ENCODE measurements at places on chromosomes 6 and 20. TPM values are rescaled to one million over a fixed set of nuclear protein-coding genes. Genes with fewer than 3 reads are reported as not detected.

GRCh38 chr6:28354688-28355554, 5.2 kb downstream of the ZKSCAN3 start:
- DNase-seq = no peak

GRCh38 chr6:143839196-143839595, 3.9 kb upstream of the LTV1 start:
- DNase-seq = no peak

DNA sequence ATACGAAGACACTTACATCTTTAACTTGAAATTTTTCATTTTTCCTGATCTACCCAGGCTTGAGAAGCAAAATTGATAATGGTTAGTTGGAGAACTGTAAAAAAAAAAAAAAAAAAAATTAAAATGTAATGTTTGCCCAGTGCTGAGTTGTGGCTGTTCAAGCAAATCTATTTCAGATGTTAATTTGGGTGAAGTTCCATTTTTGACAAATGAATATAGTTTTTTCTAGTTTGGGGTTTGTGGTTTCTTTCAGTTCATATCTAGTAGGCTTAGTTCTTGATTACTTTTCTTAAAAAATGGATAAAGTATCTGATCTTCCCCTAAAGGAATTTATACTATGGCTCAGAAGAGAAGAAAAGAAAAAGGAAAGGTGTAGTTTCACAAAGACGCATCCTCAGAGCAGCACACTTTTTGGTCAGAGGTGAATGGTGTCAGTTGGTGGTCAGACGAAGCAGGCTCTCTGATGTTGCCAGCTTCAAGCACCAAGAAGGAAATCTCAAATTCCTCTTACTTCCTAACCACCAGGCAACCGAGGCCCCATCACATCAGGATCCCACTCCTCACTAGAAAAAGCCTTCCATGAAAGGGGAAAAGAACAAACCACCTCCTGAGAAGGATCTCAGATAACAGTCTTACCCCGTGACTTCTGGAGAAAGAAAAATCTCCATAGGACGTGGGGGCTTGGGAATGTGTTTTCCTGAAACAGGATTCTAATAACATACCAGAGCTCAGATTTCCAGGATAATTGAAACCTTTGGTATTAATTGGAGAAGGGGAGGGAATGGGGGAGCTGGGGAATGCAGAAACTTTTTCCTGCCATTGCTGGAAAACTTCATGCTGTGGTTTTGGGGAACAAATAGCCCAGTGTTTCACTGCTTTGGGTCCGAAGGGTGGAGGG, 396.2 kb downstream of the CD83 start:
- no peak for DNase-seq

GRCh38 chr6:24933266-24933665, 2.5 kb downstream of the RIPOR2 start:
- DNase-seq = no peak

The SYTL3 gene
- total RNA-seq = 27.5 TPM
